Nasal cavity respiratory epithelium epithelial cell of viscerocranial mucosa (primary cell): ENCODE measurements at places on chromosomes 12 and 14. TPM values are rescaled to one million over a fixed set of nuclear protein-coding genes. Genes with fewer than 3 reads are reported as not detected.

Gene APOLD1
- total RNA-seq, result 2.1 and 4.1 TPM in 2 replicates

Gene RPL10L
- not detected in 2 replicates for total RNA-seq

Gene PLCZ1
- total RNA-seq, result not detected in 2 replicates

Gene SERPINA1
- under 0.01 and 9.6 TPM in 2 replicates for total RNA-seq

Gene NANOG
- under 0.01 TPM in 1 of 2 replicates, not detected in the other for total RNA-seq

Gene NKX2-1
- total RNA-seq, result not detected in 2 replicates

Gene SYCP3
- under 0.01 and 0.36 TPM in 2 replicates for total RNA-seq

Gene PTPN21
- 5.8 and 13.4 TPM in 2 replicates for total RNA-seq

Gene NAV3
- 2.9 and 6.2 TPM in 2 replicates for total RNA-seq

Gene MMP17
- 2.3 and 9.9 TPM in 2 replicates for total RNA-seq

Gene DHRS2
- total RNA-seq, result under 0.01 and 0.07 TPM in 2 replicates

Gene CELA1
- under 0.01 TPM in 1 of 2 replicates, not detected in the other for total RNA-seq

Gene DLK1
- not detected in 2 replicates for total RNA-seq

Gene ASCL1
- not detected in 2 replicates for total RNA-seq

Gene CMA1
- total RNA-seq, result not detected in 2 replicates

Gene MMP19
- total RNA-seq, result under 0.01 and 0.28 TPM in 2 replicates

Gene ARF3
- total RNA-seq, result 30.8 and 46.3 TPM in 2 replicates

Gene KCNH5
- not detected in 2 replicates for total RNA-seq

Gene OSBPL8
- total RNA-seq, result 100 and 216 TPM in 2 replicates

Gene UNG
- 14.4 and 26.1 TPM in 2 replicates for total RNA-seq

Gene GYS2
- total RNA-seq, result not detected in 2 replicates

Gene TUBA1A
- total RNA-seq, result 2.7 and 16.7 TPM in 2 replicates

Gene GLS2
- 2.8 and 7.2 TPM in 2 replicates for total RNA-seq

Gene FITM1
- total RNA-seq, result 0.28 and 0.34 TPM in 2 replicates

Gene KCNA5
- not detected in 2 replicates for total RNA-seq

Gene EIF2S3B
- 0.68 and 7.4 TPM in 2 replicates for total RNA-seq

Gene CLMN
- 5.8 and 8.2 TPM in 2 replicates for total RNA-seq

Gene METTL3
- 34.9 and 49.2 TPM in 2 replicates for total RNA-seq

Gene KRT83
- total RNA-seq, result not detected in 2 replicates

Gene B4GALNT3
- total RNA-seq, result 4.7 and 22.9 TPM in 2 replicates

Gene ART4
- total RNA-seq, result not detected in 2 replicates

Gene TRHDE
- total RNA-seq, result under 0.01 and 0.21 TPM in 2 replicates

Gene RAD51AP1
- total RNA-seq, result 0.64 and 0.68 TPM in 2 replicates

Gene HSP90AA1
- total RNA-seq, result 216 and 507 TPM in 2 replicates

Gene POTEG
- not detected in 2 replicates for total RNA-seq

Gene JPH4
- not detected in 2 replicates for total RNA-seq

Gene AKAP6
- total RNA-seq, result 8.5 and 14.0 TPM in 2 replicates
